ENCODE measurements at places on chromosomes 13 and 19.
A peak's percentile ranks its signal among the peaks of the same experiment; 100 is the strongest.

GRCh38 chr19:38671654-38672053 is 24.2 kb downstream of the ACTN4 start:
- DNase-seq = no peak

GRCh38 chr13:24680921-24681604 is 855 bp downstream of the ATP12A start:
- no peak for DNase-seq

- DNase-seq = no peak
Observed at GRCh38 chr13:95382916-95383315, 81.7 kb upstream of the ABCC4 start.

DNA sequence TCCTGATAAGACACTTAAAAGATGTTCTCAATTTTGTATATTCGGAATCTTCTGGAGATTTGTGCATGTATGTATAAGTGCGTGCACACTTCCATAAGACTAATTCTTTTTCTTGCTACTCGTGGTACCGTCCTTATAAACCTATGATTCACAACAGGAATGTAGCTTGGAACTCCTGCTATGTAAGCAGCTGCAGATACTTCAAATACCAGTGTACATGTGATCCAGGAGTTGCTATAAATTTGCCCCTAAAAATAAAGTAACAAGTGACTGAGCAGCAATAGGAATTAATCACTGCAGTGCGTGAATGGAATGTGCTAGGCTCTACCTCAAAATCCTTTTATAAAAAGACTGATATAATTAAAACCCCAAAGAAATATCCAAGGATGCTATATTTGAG is 214.9 kb downstream of the KLF5 start:
- DNase-seq = peak; percentile 17

- no peak for DNase-seq
Observed at GRCh38 chr13:33728271-33729037, 89.5 kb upstream of the RFC3 start.

DNA sequence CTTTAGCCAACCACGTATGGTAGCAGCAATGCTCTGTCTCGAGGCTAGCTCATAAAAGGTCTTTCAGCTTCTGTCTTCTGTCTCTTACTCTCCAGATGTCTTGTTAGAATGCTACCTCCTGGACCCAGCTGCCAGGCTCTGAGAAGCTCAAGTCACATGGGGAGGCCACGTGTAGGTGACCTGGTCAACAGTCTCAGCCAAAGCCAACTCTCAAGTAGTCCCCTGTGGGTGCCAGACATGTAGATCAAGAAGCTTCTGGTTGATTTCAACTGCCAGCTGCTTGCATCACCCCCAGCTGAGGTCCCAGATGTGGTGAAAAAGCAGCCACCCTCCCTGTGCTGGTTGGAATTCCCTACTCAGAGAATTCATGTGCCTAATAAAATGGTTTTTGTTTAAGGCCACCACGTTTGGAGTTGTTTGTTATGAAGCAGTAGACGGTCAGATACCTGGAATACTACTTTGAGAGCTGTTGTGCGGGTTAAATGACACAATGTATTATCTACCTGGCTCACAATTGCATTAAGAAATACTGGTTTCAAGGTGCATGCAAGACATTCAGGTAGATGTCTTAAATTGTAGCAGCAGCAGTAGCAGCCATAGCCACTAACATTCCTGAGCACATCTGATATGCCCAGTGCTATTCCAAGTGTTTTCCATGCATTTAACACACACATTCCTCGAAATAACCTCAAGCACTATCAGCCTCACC is 131.0 kb upstream of the RFC3 start:
- peak; percentile 93 for DNase-seq

- no peak for DNase-seq
Observed at GRCh38 chr13:48497669-48498068, 35.2 kb downstream of the RCBTB2 start.

GRCh38 chr19:7507884-7508283 is 8.0 kb upstream of the ZNF358 start:
- peak; percentile 72 for DNase-seq

- no peak for DNase-seq
Observed at GRCh38 chr19:35546532-35546931, 1.1 kb downstream of the TMEM147 start.

DNA sequence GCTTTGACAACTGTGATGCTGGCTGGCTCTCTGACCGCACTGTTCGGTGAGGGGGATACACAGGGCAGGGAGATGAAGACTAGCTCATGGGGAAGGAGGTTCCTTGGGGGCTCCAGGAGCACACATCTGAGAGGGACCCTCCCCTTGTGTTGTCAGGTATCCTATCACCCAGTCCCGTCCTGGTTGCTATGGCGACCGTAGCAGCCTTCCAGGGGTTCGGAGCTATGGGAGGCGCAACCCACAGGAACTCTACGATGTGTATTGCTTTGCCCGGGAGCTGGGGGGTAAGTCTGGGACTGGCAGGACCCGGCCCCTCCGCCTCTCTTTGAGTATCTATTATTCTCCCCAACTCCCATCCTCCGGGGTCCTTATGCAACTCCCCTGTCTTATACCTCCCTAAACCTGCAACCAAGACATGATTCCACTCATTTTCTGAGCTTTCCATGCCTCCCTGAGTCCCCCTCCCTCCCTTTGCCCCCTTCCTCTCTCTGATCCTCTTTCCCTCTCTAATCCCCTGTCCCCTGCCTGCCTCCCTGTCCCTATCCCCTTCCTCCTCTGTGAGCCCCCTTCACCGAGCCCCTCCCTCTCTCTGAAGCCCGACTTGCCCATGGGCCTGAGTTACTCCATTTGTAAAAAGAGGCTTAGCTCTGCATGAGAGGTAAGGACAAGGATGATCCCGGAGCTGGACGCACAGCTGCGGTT is 12.5 kb downstream of the NCAN start:
- no peak for DNase-seq

- peak; percentile 51 for DNase-seq
Observed at GRCh38 chr19:1324806-1325567, 39.3 kb downstream of the EFNA2 start.

- DNase-seq = no peak
Observed at GRCh38 chr19:50281491-50281890, 47.7 kb downstream of the KCNC3 start.

DNA sequence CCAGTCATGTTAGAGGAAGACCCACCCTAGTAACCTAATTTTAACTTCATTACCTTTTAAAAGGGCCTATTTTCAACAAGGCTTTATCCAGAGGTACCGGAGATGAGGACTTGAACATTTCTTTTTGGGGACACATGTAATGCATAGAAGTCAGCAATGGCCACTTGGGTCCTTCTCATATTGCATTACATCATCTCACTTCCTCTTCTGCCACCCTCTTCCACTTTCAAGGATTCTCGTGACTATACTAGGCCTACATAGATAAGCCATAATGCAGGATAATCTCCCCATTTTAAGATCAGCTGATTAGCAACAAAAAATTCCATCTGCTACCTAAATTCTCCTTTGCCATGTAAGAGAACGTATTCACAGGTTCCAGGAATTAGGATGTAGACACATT is 557.2 kb downstream of the KCTD12 start:
- DNase-seq = no peak

DNA sequence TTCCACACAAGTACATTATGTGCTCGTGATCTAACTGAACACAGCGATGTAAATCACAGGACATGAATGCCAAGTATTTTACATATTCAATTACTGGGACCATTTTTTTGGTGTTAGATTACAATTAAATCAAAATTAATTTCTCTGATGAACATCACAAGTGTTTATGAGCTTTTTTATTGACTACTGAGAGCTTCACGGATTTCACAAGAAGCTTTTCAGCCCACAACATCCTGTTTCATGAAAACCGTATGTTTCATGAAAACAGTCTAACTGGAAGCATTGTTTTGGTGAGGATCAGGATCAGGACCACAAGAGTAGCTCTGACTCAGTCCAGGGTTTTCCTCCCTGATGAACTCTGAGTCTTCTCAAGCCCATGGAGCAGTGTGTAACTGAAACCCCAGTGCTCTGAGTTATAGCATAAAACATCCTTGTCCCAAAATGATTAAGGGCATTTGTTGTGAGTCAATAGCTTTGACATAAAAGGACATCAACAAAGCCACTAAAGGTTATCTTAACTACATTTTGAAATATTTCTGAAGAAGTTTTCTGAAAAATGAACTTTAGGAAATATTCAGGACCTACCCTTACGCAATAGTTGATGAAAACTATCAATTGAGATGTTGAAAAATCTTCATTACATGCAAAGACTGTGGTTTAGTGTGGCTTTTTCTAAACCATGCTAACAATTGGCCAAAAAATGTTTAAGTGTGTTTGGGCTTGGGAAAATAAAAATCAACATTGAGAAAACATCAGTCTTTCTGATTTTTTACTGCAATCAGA is 49.3 kb downstream of the UFM1 start:
- peak; percentile 7 for DNase-seq

DNA sequence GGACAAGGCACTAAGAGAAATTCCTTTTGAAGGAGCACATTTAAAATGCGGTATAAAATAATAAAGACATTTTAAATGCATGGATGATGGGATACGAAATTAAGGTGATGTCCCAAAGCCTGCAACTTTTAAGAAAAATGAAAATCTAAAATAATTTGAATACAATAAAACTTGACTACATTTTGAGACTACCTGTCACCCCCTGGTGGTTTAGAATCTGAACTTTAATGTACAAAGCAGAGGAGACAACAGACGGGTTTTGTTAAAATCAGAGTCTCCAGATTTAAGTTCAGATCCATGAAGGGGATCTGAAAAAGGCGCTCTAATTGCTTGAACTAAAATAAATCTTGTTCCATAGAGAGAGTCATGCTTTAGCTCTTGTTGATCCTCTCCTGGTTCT is 1129.3 kb upstream of the PCDH20 start:
- no peak for DNase-seq

DNA sequence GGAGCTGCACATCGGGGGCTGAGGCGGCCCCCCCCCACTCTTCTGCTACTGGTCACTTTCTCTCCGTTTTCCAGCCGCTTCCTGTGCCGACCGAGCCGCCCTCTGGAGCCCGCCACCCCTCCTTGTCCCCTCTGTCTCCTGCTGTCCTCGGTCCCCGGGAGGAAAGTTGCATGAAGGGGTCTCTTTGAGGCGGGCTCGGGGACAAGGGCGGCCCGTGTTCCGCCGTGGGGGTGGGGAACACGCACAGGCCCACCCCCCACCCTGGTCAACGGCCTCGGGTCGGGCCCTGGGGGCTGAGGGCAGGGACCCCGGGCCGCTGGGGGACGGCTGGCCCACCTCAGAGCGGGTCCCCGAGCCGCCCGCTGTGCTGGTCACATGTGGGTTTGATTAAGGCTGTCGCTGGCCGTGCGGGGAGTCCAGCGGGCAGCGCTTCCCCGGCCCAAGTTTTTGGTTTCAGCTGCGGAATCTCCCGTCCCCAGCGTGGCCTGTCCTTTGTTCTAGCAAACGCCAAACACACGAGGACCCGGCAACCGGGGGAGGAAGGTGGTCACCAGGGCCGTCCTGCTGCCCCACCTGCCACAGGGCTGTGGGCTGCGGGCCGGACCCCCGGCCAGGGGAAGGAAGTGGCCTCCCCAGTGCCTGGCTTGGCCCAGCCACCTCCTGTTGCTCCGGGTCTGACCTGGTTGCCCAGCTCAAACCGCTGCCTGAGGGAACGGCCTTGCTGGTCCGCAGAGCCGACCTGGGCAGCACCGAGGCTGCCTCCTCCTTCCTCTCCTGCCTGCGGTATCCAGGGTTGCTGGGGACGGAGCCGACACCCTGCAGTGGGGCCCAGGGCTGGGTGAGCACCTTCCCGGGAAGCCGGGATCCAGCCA is 1.9 kb downstream of the EFNA2 start:
- peak; percentile 26 for DNase-seq

- no peak for DNase-seq
Observed at GRCh38 chr13:26614721-26615120, 57.2 kb downstream of the WASF3 start.

DNA sequence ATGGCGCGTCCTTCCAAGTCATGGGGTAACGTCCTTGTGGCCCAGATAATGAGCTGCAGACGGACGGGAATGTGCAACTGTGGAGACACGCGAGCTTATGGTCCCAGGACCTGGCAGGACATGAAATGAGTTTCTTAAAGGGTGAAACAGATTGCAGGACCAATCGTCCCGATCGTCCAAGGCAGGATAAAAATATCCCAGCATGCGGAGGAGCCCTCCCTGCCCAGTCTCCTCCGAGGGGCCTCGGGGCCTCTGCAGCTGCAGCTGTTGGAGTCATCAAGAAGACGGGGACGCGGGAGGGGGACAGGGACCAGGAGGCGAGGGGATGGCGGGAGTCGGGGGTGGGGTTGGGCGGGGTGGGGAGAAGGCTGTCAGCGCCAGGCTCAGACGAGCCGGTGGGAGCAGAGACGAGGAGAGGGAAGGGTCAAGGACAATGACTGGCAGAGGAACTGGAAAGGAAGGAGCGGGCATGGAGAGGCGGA is 14.4 kb upstream of the GARIN5A start:
- DNase-seq = no peak

DNA sequence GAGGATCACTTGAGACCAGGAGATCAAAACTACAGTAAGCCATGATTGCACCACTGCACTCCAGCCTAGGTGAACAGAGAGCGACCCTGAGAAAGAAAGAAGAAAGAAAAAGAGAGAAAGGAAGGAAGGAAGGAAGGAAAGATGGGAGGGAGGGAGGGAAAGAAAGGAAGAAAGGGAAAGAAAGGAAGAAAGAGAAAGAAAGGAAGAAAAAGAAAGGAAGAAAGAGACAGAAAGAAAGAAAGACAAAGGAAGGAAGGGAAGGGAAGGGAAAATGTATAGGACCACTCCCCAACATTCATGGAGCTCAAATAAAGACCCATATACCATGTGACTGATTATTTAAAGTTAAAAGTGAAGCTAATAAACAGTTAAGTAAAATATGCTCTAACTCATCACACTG is 39.9 kb downstream of the SYDE1 start:
- DNase-seq = no peak

GRCh38 chr19:9796113-9796773 is 22.6 kb downstream of the FBXL12 start:
- peak; percentile 84 for DNase-seq

GRCh38 chr19:38061294-38061693 is 154.3 kb downstream of the SIPA1L3 start:
- DNase-seq = peak; percentile 85

GRCh38 chr13:74203576-74203975 is 69.4 kb upstream of the KLF12 start:
- no peak for DNase-seq

- peak; percentile 42 for DNase-seq
Observed at GRCh38 chr19:1261798-1262622, 7.1 kb upstream of the CIRBP start.

- no peak for DNase-seq
Observed at GRCh38 chr13:112516218-112516617, 71.7 kb downstream of the TUBGCP3 start.
